ENCODE measurements at places on chromosomes 16 and 17. TPM values are rescaled to one million over a fixed set of nuclear protein-coding genes. Genes with fewer than 3 reads are reported as not detected.

KCNH6 gene
- total RNA-seq = not detected

SCIMP gene
- total RNA-seq = 24.8 TPM

CPHXL2 gene
- not detected for total RNA-seq

CLEC16A gene
- 36.9 TPM for total RNA-seq

EFNB3 gene
- 0.32 TPM for total RNA-seq

PRRT2 gene
- total RNA-seq = 2.7 TPM

TMC8 gene
- 26.6 TPM for total RNA-seq

SPSB3 gene
- 43.0 TPM for total RNA-seq

NUPR1 gene
- total RNA-seq = 291 TPM

PEMT gene
- total RNA-seq = 29.6 TPM

TBC1D3E gene
- total RNA-seq = not detected

VTN gene
- total RNA-seq = 1.3 TPM

ANKRD40CL gene
- not detected for total RNA-seq

ABCC3 gene
- 65.4 TPM for total RNA-seq

DYNC1LI2 gene
- total RNA-seq = 122 TPM

MT1M gene
- 40.3 TPM for total RNA-seq

CEP295NL gene
- 4.2 TPM for total RNA-seq

MARCHF10 gene
- not detected for total RNA-seq

IL17C gene
- total RNA-seq = not detected

NPIPB9 gene
- 3.5 TPM for total RNA-seq

MYH13 gene
- not detected for total RNA-seq

SCN4A gene
- not detected for total RNA-seq

KIFC3 gene
- 99.1 TPM for total RNA-seq

GPRC5C gene
- 48.6 TPM for total RNA-seq

ACE gene
- total RNA-seq = 64.1 TPM

CCL18 gene
- total RNA-seq = 31.9 TPM

PRSS21 gene
- 17.1 TPM for total RNA-seq

INCA1 gene
- total RNA-seq = 4.5 TPM

TMEM170A gene
- 25.4 TPM for total RNA-seq

YPEL2 gene
- total RNA-seq = 19.6 TPM

KLHL10 gene
- 0.29 TPM for total RNA-seq

ITGAE gene
- 24.2 TPM for total RNA-seq
